ENCODE measurements at places on chromosomes 7 and 10. TPM values are rescaled to one million over a fixed set of nuclear protein-coding genes. Genes with fewer than 3 reads are reported as not detected.

The EMX2 gene
- total RNA-seq: not detected

The TMEM248 gene
- total RNA-seq: 60.2 TPM

The PAX4 gene
- not detected for total RNA-seq

The FAM25C gene
- not detected for total RNA-seq

The TEX36 gene
- total RNA-seq: not detected

The FOXP2 gene
- 4.4 TPM for total RNA-seq

The TAS2R41 gene
- 0.45 TPM for total RNA-seq

The SFTPA1 gene
- total RNA-seq: 4.6 TPM

The GHRHR gene
- 0.83 TPM for total RNA-seq

The SPDYE1 gene
- not detected for total RNA-seq

The PTF1A gene
- total RNA-seq: not detected

DNA sequence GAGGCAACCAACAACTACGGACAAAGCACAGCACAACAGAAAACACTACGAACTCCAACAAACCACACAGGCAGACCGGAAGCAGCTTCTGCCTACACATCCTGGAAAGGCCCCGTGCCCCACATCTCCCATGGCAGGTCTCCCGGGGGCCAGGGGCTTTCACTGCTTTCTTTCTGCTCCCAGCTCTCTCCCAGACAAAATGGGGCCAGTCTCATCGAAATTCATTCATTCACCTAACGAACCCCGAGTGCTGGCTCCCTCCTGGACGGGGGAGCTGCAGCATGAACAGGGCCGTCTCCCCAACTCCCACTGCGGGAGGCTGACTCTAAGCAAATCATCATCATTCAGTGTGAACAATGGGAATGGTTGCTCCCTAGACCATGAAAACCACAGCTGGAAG is 47.6 kb upstream of the NANOS1 start:
- no peak for DNase-seq

DNA sequence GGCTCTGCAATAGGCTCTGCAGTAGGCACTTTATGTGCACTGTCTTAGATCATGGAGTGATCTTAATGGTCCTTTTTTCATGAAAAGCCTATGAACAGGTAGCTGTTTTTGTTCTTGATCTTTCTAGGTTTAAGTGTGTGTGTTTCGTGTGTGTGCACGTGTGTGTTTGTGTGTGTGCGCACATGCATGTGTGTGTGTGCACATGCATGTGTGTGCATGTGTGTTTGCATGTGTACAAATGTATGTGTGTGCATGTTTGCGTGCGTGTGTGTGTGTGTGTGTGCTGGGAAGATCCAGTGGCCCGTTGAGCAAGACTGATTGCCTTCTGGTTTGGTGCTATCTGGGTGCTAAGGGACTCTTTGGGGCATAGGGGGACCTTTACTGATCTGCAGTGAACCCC is 334.8 kb downstream of the GLRX3 start:
- peak; percentile 16 for DNase-seq

GRCh38 chr7:96067321-96067720 is 254.6 kb downstream of the SLC25A13 start:
- DNase-seq: no peak

- peak; percentile 6 for DNase-seq
Observed at GRCh38 chr10:45451407-45451806, 77.4 kb downstream of the ALOX5 start.

- DNase-seq: no peak
Observed at GRCh38 chr7:29972315-29972669, 17.3 kb downstream of the SCRN1 start.

DNA sequence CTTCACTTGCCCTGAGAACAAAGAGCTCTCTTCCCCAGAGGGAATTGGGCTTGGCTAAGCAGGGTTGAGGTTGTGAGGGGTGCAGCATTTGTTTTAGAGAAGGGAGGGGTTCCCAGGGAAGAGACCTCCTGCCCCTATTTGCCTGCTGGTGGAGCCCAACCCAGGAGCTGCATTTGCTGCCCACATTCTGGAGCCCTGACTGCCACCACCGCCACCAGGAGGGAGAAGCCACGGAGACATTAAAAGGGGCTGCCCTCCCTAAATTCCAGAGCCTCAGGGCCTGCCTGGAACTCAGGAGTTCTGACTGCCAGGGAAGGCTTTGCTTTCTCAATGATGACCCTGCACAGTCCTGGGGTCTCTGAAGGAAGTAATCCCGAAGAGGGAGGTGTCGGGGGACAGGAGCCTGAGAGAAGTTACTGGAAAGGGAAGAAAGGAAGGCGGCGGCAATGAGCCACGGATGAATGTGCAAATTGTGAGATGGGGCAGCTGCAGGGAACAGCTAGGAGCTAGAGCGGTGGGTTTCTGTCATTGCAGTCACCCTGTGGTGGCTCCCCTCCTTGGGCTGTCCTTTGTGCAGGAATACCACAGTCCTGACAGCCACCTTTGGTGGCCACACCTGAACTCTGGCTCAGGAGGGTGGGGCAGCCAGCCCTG is 51.3 kb downstream of the NEURL1 start:
- DNase-seq: peak; percentile 43

DNA sequence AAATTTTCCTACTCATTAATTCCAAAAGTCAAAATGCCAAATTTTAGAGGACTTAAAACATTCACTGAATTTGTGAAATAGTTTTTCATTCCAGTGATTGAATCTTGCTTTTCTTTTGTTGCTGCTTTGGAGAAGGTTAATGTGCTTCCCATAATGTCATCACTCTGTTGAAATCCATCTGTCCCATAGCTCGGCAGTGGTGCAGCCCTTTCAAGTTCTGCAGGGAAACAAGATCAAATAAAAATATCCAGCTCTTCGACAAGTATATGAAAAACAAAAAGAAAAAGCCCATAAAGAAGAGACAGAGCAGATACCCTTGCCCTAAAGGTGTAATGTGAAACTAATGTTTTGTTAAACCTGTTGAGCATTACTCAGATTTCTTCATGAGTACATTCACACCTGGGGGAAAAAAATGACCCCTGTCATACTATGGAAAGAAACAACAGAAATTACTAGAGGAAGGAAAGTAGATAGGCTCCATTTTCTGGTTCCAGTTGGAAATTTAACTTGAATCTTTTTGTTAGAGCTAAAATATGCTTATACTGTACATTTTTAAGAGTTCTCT is 35.1 kb downstream of the AGR3 start:
- no peak for DNase-seq

- no peak for DNase-seq
Observed at GRCh38 chr7:69656077-69656476, 57.8 kb downstream of the AUTS2 start.
